ENCODE measurements at places on chromosomes 7 and 10.
A peak's percentile ranks its signal among the peaks of the same experiment; 100 is the strongest.

DNA sequence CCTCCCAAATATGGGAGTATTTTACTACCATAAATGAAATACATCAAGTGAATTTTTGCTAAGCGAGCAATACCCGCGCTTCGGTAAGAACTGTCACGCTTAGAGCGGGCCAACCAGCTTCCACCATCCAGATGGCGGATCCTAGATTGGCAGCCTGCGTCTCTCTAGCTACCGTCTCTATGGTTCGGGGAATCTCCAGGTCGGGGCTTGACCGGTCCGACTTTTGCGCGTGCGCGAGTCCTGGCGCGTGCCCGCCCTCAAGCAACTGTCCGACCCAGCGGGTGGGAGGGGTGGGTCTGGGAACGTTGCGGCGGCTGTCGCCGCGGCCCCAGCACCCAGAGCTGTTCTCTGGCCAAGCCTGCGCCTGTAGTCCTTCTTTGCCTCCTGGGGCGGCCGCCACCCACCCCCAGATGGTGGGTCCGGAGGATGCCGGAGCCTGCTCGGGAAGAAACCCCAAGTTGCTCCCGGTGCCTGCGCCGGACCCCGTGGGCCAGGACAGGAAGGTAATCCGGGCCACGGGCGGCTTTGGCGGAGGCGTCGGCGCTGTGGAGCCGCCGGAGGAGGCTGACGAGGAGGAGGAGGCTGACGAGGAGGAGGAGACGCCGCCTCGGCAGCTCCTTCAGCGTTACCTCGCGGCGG lies at the start of gene TBC1D12:
TBC1D12 (plus strand) TSS at position 338 of the 639 bp plus-strand sequence; CDS start at position 411, 73 bp downstream.
- DNase-seq: peak; percentile 95

DNA sequence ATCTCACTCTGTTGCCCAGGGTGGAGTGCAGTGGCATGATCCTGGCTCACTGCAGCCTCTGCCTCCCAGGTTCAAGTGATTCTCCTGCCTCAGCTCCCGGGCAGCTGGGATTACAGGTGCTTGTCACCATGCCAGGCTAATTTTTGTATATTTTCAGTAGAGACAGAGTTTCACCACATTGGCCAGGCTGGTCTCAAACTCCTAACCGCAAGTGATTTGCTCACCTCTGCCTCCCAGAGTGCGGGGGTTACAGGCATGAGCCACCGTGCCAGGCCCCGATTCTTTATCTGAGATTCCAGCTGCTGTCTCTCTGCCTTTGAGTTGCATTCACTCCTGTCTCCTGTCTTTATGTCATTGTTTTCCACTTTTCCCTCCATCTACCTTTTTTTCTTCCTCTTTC lies 168.7 kb downstream of the TMEM178B start:
- no peak for DNase-seq

DNA sequence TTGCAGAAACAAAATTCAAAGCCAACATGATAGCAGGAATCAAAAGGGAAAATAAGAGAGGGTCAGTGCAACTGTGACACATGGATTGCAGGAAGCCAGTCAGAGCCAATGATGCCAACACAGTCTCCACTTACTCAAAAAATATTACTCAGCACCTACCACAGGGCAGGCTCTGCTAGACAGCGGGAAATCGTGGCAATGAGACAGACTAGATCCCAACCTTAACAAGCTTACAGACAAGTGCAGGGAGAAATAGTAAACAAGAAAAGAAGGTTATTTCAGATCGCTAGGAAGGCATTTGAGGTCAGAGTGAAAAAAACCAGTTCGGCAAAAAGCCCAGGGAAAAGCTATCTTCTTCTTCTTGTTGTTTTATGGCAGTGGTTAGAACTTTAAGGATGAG lies 45.2 kb upstream of the NPFFR1 start:
- no peak for DNase-seq

DNA sequence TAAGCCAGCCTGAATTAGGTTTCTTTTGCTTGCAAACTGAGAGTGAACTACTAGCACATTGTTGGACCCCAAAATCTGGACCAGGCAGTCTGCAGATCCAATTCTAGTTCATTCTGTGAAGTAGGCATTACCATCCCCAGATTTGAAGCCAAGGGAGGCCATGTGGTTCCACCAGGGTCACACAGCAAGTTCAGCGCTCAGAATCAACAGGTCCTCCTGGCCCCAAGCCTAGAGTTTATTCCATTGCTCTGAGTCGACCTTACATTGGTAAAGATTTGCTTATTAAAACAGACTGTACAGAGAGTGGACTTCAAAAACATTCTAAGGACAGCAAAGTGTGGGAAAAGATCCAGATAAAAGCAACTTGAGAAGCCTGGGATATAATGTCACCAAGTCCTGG lies 50.9 kb downstream of the AFAP1L2 start:
- DNase-seq: no peak

DNA sequence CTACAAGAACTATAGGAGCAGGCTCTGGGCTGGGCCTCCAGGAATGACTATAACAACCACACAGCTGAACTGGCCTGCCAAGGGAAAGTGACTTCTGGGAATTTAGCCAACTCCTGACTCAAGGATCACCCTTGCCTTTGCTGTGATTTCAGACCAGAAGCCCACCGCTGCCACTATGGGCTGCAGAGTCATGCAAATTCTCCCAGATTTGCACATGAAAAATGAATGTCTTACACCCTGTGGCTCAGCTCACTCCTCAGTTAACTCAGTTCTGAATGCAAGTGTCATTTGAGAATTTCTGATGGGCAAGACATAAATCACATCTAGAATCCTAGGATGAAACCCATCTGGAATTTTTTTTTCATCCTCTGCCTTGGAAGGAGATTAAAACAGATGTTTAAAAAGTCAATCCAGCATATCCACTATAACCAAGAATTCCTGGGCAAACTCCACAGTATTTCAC lies 186.5 kb upstream of the BET1 start:
- no peak for DNase-seq

Data from amygdala (tissue), 56 donors.